ENCODE measurements at places on chromosomes 3 and 15. TPM values are rescaled to one million over a fixed set of nuclear protein-coding genes. Genes with fewer than 3 reads are reported as not detected.

The PYGO1 gene
- total RNA-seq = 8.9 TPM

The CFAP100 gene
- total RNA-seq = not detected

The PLAAT1 gene
- total RNA-seq = 0.33 TPM

The CCDC39 gene
- total RNA-seq = not detected

The CHST14 gene
- total RNA-seq = 9.7 TPM

The MUSTN1 gene
- total RNA-seq = not detected

The ZNF774 gene
- 1.1 TPM for total RNA-seq

The IREB2 gene
- total RNA-seq = 31.3 TPM

The GP5 gene
- 0.15 TPM for total RNA-seq

The ATP13A4 gene
- 0.73 TPM for total RNA-seq

The PLA2G4E gene
- total RNA-seq = not detected

The GOLGA6B gene
- not detected for total RNA-seq

The CCDC33 gene
- not detected for total RNA-seq

The FSIP1 gene
- total RNA-seq = 0.73 TPM

The PIGZ gene
- 2.9 TPM for total RNA-seq

The AEN gene
- 59.2 TPM for total RNA-seq

The SLC41A3 gene
- total RNA-seq = 36.8 TPM

The TMF1 gene
- 18.6 TPM for total RNA-seq

The SYNM gene
- 5.1 TPM for total RNA-seq

The MUC13 gene
- not detected for total RNA-seq

The SI gene
- total RNA-seq = not detected

The SPRED1 gene
- 45.8 TPM for total RNA-seq

The PLCD1 gene
- total RNA-seq = 10.6 TPM

Data from melanocyte of skin (primary cell).